ENCODE measurements at places on chromosomes 16 and 17. TPM values are rescaled to one million over a fixed set of nuclear protein-coding genes. Genes with fewer than 3 reads are reported as not detected.

Gene CACNG5
- total RNA-seq: not detected

Gene CFAP52
- 0.08 TPM for total RNA-seq

Gene SCIMP
- not detected for total RNA-seq

Gene CCR7
- not detected for total RNA-seq

Gene ACSM5
- not detected for total RNA-seq

Gene CCL14
- total RNA-seq: not detected
